ENCODE measurements at places on chromosomes 6 and 20. TPM values are rescaled to one million over a fixed set of nuclear protein-coding genes. Genes with fewer than 3 reads are reported as not detected.

The PRICKLE4 gene
- total RNA-seq: 12.1 TPM

The FAM217A gene
- not detected for total RNA-seq

The CENPW gene
- total RNA-seq: 7.1 TPM

The TMEM74B gene
- 15.8 TPM for total RNA-seq

The TMEM170B gene
- total RNA-seq: 12.4 TPM

Data from lower lobe of right lung (tissue), 2 donors.